Renal pelvis (tissue), 12 donors: ENCODE measurements at places on chromosomes 1 and 21. TPM values are rescaled to one million over a fixed set of nuclear protein-coding genes. Genes with fewer than 3 reads are reported as not detected.

DNA sequence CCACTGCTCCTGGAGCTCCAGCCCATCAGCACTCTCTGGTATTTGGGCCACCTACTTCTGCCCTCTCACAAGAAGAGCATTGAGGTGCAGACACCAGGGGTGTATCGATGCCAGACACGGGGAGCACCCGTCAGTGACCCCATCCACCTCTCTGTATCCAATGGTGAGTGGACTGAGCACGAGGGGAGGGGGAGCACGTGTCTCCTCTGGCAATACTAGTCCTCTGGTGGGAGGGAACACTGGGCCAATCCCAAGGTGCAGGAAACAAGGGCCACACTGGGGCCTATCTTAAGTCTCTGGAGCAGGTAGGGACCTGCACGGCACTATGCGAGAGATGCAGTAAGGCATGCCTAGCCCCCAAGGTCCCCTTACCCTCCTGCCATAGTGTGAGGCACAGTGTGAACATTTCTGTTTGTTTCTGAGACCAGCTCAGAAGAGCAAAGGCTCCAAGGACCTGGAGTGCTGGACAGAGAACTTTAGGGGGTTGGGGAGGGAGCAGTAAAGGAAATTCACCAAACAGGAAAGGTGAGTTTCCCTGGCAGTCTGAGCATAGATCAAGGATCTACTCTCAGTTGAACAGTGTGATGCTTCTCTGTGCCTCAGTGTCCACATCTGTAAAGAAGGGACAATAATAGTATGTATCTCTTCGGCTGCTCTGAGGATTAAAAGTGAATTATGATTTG, 2.3 kb downstream of the FCRLB start:
- DNase-seq, result no peak

Gene RPS6KA1
- polyA plus RNA-seq, result 24.5 TPM

- DNase-seq, result peak; percentile 26
These were observed 40.1 kb downstream of the TMEM200B start for GRCh38 chr1:29083317-29084195.

Gene AMIGO1
- 8.1 TPM for polyA plus RNA-seq

- no peak for DNase-seq
These were observed 50.1 kb upstream of the KRTAP19-8 start for GRCh38 chr21:31088474-31088751.

- peak; percentile 17 for DNase-seq
These were observed 212.7 kb upstream of the FGGY start for GRCh38 chr1:59083946-59084865.

DNA sequence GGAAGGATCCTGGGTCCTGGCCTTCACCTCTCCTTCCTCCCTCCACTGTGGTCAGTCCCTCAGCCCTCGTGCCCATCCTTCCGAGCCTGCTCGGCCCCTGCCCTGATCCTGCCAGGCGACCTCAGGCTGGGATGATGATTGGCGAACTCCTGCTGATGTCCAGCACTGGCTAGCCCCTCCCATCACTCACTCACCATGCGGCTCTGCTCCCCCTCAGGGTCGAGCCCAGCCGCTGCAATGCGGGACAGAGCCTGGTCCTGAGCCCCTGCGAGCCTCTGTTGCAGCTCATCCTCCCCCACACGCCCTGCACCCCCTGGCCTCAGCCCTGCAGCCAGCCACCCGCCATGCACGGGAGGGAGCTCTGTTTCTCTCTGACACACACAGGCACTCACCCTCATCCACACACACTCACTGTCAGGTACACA, 100.2 kb downstream of the DMRTB1 start:
- no peak for DNase-seq
